Stimulated activated CD4-positive, alpha-beta T cell treated with anti-CD3 and anti-CD28 coated beads, Interleukin-12 subunit alpha, Interleukin-12 subunit beta, amount 100 ng/mL, for 48 hours (primary cell): ENCODE measurements at places on chromosomes 12 and 14.
A peak's percentile ranks its signal among the peaks of the same experiment; 100 is the strongest.

DNA sequence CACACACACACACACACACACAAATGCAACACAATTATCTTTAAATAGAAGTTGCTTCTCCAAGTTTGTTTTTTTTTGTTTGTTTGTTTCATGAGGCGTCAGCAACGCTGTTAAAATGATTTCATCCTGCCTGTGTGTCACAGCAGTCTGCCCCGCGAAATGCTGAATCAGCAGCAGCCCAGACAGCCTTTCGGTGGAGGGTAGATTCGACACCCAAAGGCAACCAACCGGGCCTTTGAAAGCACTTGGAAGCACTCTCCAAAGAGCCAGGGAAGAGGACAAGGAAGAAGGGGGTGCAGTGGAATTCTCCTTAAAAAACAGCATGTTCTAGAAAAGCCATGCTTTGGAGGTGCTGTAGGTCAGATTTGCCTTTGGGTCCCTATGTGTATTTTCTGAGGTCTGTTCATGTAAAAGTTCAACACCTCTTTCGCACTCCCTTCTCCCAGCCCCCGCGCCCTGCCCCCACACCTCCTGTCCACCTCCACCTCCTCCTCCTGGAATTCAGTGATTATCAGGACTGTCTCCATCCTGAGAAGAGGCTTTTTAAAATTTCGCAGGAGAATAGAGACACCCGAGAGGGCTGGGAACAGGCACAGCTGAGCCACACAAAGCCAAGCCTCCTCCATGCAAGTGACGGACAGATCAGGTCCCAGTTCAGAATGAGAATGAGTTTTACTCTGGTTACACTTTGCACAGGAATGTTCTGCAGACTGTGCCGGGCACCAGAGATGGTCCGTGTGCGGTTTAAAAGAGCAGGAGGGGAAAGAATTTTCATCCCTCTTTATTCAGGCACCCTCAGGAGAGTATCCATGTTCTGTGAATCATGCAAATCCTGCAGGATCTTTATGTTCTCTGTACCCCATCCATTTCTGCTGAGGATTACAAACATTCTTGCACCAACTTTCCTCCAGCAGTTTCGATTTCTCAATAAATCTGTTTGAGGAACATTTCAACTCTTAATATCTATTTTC is 177.9 kb downstream of the ETV6 start:
- DNase-seq: no peak

DNA sequence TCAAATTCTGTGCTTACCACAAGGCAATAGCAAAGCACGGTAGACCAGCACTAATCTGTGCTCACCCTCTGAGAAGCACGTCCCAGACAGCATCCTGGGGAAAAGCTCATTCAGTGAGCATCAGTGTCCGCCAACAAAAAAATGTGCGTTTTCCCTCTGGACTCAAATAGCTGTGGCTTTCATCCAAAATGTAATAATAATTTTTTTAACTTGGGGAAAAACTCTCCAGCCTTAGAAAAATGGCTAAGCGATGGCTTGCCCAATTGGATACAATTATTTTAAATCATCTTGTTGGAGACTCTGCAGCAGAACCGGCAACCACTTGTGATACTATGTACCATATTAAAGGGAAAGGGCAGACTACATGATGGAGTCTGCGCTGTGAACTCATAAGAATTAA is 1.1 kb upstream of the KRT77 start:
- DNase-seq: no peak

GRCh38 chr14:75537071-75537470 is 14.8 kb downstream of the BATF start:
- no peak for DNase-seq

DNA sequence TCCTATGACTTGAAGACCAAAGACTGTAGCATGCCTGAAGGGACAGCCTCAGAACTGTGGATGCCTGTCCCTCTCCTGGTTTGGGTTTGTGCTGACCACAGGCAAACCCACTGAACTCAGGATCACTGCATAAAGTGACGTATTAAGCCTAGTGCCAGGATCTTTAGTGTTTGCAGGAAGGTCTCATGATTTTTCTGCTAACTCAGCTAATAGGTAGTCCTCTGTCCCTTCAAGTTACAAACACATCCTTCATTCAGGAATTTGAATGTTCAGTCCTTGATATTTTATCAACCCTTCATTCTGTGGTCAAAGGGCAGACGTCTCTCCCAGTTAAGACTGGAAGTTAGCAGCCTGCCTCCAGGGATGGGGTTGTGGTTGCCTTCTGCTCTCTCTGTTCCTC is 10.3 kb upstream of the OAS3 start:
- DNase-seq: no peak

GRCh38 chr12:12715128-12715458 is 2.1 kb upstream of the CDKN1B start:
- DNase-seq: no peak

GRCh38 chr12:122980183-122981035 is at the start of gene ARL6IP4:
Gene ARL6IP4, plus strand, starts transcription at chr12:122980681. Its CDS starts 459 bp downstream, at chr12:122981140.
- peak; percentile 61 for DNase-seq

DNA sequence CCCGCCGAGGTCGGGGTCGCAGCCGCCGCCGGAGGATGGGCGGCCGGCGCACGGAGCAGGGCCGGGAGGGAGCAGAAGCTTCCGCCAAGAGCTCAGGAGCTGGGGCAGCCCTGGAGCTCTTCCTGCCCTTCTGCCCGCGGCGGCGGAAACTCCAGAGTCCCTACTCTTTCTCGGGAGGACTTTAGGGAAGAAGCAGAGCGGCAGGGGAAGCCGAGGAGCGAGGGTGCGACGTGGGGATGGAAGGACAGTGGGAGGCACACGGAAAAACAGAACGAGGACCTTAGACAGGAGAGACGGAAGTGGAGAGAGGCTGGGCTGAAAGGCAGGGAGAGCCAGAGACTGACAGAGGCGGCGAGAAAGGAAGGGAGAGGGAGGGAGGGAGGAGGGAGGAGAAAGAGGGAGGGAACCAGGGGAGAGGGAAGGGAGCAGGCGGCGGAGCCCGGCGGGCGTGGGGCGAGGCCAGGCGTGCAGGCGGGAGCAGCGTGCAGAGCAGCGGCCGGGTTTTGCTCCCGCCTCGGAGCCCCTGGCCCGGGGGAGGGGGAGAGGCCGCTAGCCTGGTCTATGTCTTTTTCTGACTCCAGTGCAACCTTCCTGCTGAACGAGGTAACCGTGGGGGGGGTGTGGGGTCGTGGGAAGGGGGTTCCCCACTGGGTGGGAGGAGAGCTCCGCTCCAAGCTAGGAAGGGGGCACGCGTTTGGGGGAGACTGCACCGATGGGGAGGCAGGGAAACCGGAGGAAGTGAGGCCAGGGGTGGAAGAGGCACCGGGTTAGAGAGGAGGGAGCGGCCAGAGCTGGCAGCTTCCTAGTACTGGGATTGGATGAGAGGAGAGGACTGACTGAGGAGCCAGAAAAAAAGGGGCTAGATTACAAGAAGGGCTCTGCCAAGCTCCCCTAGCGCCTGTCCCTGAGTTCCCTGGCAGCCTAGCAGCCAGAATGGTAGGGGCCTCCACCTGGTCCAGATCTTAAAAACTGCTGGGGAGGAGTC is 2.9 kb upstream of the CACNB3 start:
- no peak for DNase-seq

- DNase-seq: no peak
These were observed 748.8 kb downstream of the C12orf50 start for GRCh38 chr12:87280356-87280755.

- DNase-seq: no peak
These were observed 1145.2 kb downstream of the AACS start for GRCh38 chr12:126210448-126210847.

DNA sequence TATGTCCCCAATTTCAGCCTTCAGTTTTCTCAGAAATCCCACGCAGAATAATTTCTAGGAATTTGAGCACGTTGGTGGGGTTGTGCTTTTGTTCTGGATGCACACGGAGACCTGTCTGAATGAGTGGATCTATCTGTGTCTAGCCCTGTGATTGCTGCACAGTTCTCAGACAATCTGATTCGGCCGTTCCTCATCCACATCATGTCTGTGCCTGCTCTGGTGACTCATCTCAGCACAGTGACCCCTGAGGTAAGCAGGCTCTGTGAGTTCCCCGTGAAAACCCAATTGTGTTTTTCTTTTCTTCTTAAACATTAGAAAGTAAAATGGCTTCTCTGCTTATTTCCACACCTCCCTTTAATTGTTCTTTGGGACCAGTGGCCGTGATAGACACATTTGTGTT is 20.2 kb downstream of the UBE3B start:
- DNase-seq: no peak

GRCh38 chr14:100435459-100435858 is 112.3 kb downstream of the SLC25A47 start:
- no peak for DNase-seq

- DNase-seq: no peak
These were observed 64.2 kb upstream of the FOXN3 start for GRCh38 chr14:89481196-89481595.

DNA sequence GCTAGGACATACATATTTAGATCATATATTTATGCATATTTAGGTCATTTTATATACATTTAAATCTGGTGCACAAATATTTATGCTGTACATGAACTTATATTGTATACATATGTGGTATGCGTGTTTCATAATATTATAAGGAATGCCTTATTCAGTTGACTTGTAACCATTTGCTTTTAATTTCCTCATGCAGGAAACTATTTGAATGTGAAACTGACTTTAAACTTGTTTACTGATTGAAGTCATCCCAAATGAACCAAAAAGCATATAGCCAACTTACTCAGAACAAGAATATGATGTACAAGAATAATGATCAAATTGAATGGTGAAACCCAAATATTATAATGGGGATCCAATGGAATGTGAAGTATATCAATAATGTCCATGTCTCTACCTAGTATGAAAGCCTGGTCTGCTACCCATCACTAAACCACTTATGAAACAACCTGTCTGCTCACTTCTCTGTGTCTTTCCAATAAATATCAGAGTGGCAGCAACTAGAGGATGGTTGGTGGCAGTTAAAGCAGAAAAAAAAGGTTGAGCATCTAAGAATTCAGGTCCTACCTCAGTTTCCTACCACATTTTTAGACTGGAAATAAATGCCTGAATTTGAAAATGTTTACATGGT is 38.3 kb downstream of the RPS6KA5 start:
- DNase-seq: no peak

DNA sequence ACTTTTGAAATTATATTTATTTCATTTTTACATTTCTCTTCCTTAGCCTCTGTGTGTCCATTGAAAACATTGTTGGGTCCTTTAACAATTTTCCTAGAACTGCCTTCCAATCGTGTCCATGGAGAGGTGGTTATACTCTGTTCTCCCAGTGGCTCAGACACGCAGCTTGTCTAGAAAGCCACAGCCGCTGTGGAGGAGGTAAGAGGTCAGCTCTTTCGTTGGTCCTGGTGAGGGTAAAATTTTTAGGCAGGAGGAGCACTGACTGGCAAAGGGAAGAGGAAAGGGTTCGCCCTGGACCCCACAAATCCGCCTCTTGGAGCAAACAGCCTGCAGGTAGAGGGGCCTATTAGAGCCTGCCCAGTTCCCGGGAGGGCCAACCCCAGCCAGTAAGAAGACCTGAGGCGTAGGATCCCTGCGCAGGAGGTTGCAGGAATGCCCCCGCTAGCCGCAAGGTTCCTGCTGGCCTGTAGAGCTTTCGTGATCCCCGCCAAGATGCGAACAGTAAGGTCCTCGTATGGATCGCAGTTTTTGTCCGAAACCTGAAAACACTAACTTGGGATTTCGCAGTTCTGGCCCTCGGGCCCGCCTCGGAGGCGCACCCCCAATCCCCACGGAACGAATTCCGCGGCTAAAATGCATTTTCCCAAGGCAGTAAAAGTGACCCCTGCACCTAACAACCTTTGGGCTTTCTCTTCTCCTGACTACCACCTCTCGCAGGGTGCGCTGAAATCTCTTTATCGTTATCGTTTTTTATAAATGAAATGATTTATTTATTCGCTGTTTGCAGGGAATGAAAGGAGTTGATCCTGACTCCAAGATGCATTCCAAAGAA is 7.5 kb upstream of the PAX9 start:
- no peak for DNase-seq

- no peak for DNase-seq
These were observed 18.1 kb downstream of the RPH3A start for GRCh38 chr12:112809684-112810083.

- DNase-seq: no peak
These were observed 38.9 kb downstream of the GPR65 start for GRCh38 chr14:88043529-88044443.

DNA sequence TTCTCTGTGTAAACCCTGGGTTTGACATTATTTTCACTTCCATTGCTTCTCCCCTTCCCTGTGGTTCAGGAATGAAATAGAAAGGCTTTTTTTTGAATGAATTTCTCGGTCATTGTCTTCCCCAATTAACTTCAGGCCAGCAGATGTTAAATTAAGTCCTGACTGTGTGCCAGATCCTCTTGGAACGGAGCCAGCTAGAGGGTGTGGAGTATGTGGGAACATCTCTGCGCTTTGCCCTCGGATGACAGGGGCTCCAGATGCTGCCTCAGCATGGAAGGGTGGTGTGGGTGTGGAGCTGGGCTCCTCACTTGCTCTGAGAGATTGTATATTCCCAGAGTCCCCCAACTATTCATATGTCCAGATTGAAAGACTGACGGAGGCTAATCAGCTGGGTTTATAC is 13.1 kb downstream of the KRT85 start:
- DNase-seq: no peak

DNA sequence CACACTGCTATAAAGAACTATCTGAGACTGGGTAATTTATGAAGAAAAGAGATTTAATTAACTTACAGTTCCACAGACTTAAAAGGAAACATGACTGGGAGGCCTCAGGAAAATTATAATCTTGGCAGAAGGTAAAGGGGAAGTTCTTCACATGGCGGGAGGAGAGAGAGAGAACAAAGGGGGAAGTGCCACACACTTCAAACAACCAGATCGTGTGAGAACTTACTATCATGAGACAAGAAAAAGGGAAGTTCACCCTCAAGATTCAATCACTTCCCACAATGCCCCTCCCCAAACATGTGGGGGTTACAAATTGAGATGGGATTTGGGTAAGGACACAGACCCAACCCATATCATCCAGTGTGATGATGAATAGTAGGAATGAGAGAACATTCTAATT is 366.5 kb downstream of the LRFN5 start:
- DNase-seq: no peak

DNA sequence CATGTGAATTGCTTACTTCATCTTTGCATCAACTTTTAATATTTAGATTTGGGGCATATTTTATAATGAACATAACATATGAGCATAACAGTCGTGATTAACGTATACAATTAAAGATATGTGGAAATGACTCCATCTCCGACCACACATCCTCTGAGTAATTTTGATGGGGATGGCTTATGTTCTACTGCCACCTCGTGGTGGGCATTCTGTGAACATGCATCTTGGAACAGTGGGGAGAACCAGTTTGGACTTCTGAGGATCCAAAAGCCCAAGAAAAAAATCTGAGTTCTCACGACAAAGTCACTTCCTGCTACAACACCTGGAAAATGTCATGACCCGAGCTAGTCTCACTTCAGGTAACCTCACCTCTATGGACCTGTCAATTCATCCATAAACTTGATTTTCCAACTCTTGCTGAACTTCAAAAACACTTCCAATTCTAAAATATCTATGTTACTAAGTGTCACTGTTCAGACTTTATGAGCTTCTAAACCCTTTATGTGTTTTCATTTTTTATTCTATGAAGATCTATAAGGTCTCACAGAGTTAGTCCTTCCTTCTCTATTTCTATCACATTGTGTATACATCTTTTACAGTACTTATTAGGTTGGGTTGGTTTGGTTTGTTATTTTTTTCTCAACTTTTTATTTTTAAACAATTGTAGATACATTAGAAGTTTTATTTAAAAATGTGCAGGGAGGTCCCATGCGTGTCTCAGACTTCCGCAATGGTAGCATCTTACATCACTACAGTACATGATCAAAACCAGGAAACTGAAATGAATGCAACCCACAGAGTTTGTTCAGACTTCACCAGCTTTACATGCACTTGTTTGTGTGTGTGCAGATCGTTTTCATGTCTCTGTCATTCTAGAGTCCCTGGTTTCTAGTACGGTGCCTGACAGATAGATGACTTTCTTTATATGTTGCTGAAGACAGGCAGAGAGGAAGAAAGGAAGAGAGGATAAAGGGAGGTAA is 38.2 kb upstream of the STAB2 start:
- peak; percentile 73 for DNase-seq
